Liver (tissue), 10 donors: ENCODE measurements at places on chromosomes 3 and 15. TPM values are rescaled to one million over a fixed set of nuclear protein-coding genes. Genes with fewer than 3 reads are reported as not detected.

GRCh38 chr15:78837543-78837942 is 26.3 kb upstream of the ADAMTS7 start:
- H3K27me3 ChIP-seq, result no peaks in the 10 kb centered on the region
- no peaks in the 10 kb centered on the region for H3K4me1 ChIP-seq
- H3K27ac ChIP-seq, result no peak overlapping the region
- no peaks in the 10 kb centered on the region for H3K36me3 ChIP-seq

CLDN16 gene
- 0.64 TPM for polyA plus RNA-seq

DNA sequence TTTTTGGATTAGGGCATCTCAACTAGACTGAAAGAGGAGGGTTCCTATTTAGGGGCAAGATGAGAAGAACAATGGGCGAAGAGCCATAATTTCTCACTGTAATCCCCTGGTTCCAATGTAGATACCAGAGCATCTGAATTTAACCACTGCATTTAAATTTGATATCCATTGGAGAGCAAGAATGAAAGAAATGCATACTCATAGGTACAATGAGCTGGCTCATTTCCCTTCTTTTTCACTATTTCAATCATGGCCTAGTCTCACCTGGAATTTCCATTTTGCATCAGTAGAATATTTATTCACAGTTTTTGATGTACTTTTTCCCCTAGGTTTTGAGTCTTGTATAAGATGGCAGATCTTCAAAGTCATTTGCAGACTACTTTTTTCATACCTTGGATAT is 13.8 kb downstream of the EPHB1 start:
- no peak overlapping the region for H3K27ac ChIP-seq
- DNase-seq, result no peak
- no peaks in the 10 kb centered on the region for H3K36me3 ChIP-seq
- H3K4me3 ChIP-seq, result no peak overlapping the region
- H3K4me1 ChIP-seq, result no peaks in the 10 kb centered on the region

- peaks cover 3% of the 10 kb centered on the region for H3K36me3 ChIP-seq
- H3K27me3 ChIP-seq, result no peaks in the 10 kb centered on the region
- H3K27ac ChIP-seq, result no peak overlapping the region
- H3K4me3 ChIP-seq, result no peak overlapping the region
- peaks cover 6% of the 10 kb centered on the region for H3K4me1 ChIP-seq
These were observed 4.3 kb upstream of the NR2C2 start for GRCh38 chr3:14943042-14943441.

DNA sequence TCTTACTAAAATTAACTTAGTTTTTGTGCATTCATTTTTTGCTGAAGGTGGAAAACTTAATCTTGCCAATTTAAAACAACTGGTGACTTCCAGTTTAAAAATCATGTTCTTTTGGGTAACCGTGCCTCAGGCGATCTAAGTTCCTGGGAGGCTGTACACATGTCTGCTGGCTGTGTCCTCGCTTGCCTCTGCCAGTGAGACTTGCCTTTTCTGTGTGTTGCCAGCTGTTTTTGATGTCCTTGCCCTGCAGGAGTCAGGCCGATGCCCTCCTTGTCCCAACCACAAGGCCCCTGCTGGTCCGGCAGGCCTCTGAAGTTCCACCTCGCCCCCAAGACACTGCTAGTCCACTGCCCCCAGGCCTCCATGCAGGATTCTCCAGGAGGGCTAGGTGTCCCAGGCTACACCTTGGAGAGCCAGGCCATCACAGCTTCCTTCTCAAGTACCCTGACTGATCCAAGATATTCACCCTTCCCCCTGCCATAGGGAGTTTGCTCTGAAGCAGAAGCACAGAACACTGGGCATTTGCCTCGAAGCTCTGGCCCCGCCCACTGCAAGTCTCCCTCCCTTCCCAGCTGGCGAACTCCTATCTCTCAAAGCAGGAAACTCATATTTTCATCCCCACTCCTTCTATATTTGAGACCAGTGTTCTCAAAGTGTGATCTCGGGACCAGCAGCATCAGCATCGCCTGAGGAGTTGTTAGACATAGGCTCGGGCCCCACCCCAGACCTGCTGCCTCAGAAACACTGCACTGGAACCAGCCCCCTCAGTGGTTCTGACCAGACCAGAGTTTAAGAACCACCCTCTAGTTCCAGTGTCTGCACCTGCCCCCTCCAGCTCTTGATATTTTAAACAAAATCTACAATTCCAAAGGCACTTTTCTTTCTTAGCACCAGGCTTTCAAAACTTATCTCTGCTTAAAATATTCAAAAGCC is 185.8 kb upstream of the UBE2E1 start:
- no peaks in the 10 kb centered on the region for H3K36me3 ChIP-seq
- no peaks in the 10 kb centered on the region for H3K27me3 ChIP-seq
- no peak overlapping the region for H3K27ac ChIP-seq
- H3K4me1 ChIP-seq, result no peaks in the 10 kb centered on the region
- no peak for DNase-seq
